WTC11 (cell line): ENCODE measurements at places on chromosomes 16 and 17.
A peak's percentile ranks its signal among the peaks of the same experiment; 100 is the strongest.

GRCh38 chr16:11394593-11394960 lies 49.3 kb downstream of the RMI2 start:
- no peaks in the 10 kb centered on the region for H3K36me3 ChIP-seq
- DNase-seq = no peak
- H3K4me3 ChIP-seq = no peak overlapping the region
- no peaks in the 10 kb centered on the region for H3K27me3 ChIP-seq

DNA sequence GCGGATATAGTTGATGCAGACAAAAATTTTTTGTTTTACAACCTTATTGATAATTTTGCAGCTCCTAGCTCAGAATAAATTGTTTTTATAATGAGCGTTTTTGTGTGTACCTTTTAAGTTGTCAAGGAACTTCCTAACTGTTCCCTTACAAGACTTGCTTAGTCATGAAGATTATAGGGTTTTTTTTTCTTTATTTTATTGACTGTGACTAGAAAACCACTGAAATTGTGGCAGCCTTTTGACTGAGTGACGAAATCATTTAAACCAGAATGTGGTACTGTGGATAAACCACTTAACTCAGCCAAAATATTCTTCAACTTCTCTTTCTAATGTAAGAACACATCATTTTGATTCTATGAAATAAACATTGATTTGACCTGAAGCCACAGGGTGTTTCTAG lies 40.8 kb upstream of the VPS4A start:
- H3K27me3 ChIP-seq = no peaks in the 10 kb centered on the region
- H3K36me3 ChIP-seq = peaks cover 13% of the 10 kb centered on the region; the same call in 1 of the 2 replicates
- DNase-seq = no peak
- no peak overlapping the region for H3K4me3 ChIP-seq
- H3K4me1 ChIP-seq = no peaks in the 10 kb centered on the region

GRCh38 chr16:1013593-1013900 lies 32.0 kb downstream of the SOX8 start:
- no peak for DNase-seq
- no peaks in the 10 kb centered on the region for H3K36me3 ChIP-seq
- no peaks in the 10 kb centered on the region for H3K27me3 ChIP-seq
- no peaks in the 10 kb centered on the region for H3K4me1 ChIP-seq
- no peak overlapping the region for H3K27ac ChIP-seq
- no peak overlapping the region for H3K4me3 ChIP-seq

DNA sequence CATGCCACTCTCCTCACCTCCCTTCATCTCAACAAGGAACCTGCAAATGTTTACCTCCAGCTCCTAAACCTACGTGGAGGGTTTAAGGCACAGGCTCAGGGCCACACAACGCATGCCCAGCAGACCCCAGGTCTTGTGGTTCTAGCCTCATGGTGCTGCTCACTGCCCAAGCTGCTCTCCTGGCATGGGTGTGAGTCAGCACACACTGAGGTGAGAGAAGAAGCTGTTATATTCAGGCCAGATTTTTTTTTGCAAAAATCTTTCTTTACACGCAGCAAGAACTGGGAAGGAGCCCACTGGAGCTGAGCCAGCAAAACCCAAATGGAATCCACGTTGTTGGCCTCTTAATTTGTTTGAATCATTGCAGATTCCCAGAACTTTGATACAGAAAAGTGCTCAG lies 5.5 kb upstream of the C16orf96 start:
- no peak for DNase-seq
- no peaks in the 10 kb centered on the region for H3K36me3 ChIP-seq
- no peak overlapping the region for H3K4me3 ChIP-seq
- peak overlapping the region; percentile 92; the same call in 1 of the 2 replicates for H3K27ac ChIP-seq

DNA sequence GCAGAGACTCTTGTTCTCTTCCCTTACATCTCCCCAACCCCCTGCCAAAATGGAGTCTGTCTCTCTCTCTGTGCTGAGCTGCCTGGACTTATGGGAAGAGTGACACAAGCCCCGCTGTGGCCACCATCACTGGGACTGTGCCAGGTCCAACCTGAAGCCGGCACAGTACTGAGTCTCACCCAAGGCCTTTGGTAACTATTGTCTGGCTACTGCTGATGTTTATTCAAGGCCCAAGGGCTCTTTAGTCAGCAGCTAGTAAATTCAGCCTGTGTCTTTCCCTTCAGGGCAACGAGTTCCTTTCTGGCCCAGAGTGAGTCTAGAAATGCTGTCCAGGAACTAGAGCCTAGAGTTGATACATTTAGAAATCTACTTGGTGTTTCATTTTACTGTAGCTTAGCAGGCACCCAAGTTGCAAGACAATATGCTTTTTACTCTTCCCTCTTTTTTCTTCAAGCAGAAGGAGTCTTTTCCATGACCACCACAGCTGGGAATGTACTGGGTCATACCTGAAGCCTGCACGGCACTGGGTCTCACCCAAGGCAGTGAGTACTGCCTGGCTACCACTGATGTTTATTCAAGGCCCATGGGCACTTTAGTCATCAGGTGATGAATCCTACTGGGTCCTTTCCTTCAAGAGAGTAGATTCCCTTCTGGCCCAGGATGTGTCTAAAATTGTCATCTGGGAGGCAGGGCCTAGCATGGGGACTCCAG lies 17.7 kb downstream of the EFCAB5 start:
- H3K4me3 ChIP-seq = no peak overlapping the region
- peaks cover 9% of the 10 kb centered on the region; the same call in 1 of the 2 replicates for H3K27me3 ChIP-seq
- H3K36me3 ChIP-seq = peaks cover 13% of the 10 kb centered on the region
- peaks cover 10% of the 10 kb centered on the region for H3K4me1 ChIP-seq
- DNase-seq = no peak

DNA sequence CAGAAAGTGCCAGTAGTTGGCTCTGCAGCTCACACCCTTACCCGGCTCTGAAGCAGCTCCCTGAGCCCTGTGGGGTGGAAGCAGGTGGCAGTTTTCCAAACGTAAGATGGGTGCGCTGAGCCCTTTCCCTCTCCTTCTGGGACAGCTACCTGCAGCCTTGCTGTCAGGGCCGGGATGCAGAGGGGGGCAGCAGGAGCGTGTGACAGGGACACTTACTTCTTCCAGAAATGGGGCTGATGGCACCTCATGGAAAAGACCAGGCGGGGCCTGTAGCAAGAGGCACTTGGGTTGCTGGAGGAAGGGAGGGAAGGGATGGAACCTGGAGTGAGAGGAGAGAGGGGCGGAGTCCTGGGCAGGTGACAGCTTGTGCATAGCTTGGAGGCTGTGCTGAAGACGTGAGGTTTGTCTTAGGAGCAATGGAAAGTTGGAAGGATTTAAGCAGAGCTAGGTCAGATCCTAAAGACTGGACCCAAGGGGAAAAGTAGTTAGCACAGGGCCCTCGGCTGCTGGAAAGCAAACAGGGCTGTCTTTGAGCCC lies 216.8 kb upstream of the RPL38 start:
- no peak overlapping the region for H3K27ac ChIP-seq
- DNase-seq = no peak
- H3K4me1 ChIP-seq = peaks cover 16% of the 10 kb centered on the region
- H3K36me3 ChIP-seq = no peaks in the 10 kb centered on the region
- no peak overlapping the region for H3K4me3 ChIP-seq

DNA sequence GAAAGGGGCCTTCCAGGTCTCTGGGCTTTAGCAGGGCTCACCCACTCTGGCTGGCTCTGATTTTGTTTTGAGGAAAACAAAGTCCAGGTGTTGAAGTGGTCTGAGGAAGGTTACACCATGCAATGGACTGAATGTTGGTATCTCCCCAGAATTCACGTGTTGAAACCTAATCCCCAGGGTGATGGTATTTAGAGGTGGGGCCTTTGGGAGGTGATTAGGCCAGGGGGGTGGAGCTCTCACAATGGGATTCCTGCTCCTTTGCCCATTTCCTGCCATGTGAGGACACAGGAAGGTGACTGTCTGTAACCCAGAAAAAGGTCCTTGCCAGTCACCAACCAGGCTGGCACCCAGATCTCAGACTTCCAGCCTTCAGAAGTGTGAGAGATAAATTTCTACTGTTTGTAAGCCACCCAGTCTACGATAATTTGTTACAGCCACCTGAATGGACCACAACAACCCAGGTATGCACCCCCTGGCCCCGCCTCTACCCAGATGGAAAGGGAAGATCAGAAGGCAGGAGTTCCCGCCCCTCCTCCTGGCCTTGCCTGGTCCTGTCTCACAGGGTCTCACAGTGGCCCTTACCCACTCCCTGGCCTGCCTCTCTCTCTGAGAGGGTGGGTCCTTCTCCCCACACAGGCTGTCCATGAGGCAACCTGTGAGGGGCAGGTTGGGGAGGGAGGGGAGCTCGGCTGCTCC lies 32.0 kb downstream of the LRRC75A start:
- H3K36me3 ChIP-seq = peaks cover 17% of the 10 kb centered on the region
- no peaks in the 10 kb centered on the region; the same call in 1 of the 2 replicates for H3K27me3 ChIP-seq
- peak; percentile 62 for DNase-seq
- peak overlapping the region; percentile 82 for H3K27ac ChIP-seq
- no peak overlapping the region; the same call in 1 of the 2 replicates for H3K4me3 ChIP-seq

DNA sequence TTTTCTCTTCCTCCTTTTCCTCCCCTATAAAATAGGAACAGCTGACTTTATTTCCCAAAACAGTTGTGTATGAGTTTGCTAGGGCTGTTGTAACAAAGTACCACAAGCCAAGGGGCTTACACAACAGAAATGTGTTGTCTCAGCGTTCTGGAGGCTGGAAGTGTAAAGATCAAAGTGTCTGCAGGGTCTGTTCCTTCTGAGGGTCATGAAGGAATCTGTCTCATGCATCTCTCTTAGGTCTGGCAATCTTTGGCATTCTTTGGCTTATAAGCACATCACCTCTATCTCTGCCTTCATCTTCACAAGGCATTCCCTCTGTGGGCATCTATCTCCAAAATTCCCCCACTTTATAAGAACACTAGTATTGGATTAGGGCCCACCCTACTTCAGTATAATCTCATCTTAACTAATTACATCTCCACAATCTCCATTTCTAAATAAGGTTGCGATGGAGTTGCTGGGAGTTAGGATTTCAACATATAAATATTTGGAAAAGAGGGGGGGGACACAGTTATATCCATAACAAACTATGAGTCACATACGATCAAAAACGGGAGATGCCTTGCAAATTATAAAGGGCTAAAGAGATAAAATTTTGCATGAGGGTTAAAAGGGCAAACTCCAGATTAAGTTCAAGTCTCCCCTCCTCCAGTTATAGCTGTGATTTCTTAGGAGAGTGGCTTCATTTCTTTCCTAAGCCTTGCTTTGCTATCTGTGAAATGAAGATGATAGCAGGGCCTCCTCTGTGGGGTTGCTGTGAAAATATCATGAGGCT lies 109.7 kb downstream of the VAT1L start:
- no peak overlapping the region for H3K27ac ChIP-seq
- H3K4me3 ChIP-seq = no peak overlapping the region
- DNase-seq = no peak

GRCh38 chr17:9670596-9670995 lies 25.3 kb downstream of the USP43 start:
- H3K27me3 ChIP-seq = no peaks in the 10 kb centered on the region
- peaks cover 13% of the 10 kb centered on the region for H3K36me3 ChIP-seq
- peaks cover 33% of the 10 kb centered on the region for H3K4me1 ChIP-seq
- H3K4me3 ChIP-seq = no peak overlapping the region
- H3K27ac ChIP-seq = peak overlapping the region; percentile 67; the same call in 1 of the 2 replicates

- no peak overlapping the region for H3K4me3 ChIP-seq
- peaks cover 2% of the 10 kb centered on the region; the same call in 1 of the 2 replicates for H3K36me3 ChIP-seq
- DNase-seq = no peak
- H3K4me1 ChIP-seq = peaks cover 20% of the 10 kb centered on the region
- H3K27ac ChIP-seq = peak overlapping the region; percentile 66; the same call in 1 of the 2 replicates
- no peaks in the 10 kb centered on the region for H3K27me3 ChIP-seq
Measured at GRCh38 chr16:58049232-58050185, 24.0 kb downstream of the MMP15 start.

- no peak for DNase-seq
- peaks cover 87% of the 10 kb centered on the region for H3K36me3 ChIP-seq
- H3K4me1 ChIP-seq = no peaks in the 10 kb centered on the region
- no peak overlapping the region for H3K4me3 ChIP-seq
- H3K27ac ChIP-seq = no peak overlapping the region; the same call in 1 of the 2 replicates
Measured at GRCh38 chr17:40130352-40131042, 8.7 kb downstream of the MSL1 start.

DNA sequence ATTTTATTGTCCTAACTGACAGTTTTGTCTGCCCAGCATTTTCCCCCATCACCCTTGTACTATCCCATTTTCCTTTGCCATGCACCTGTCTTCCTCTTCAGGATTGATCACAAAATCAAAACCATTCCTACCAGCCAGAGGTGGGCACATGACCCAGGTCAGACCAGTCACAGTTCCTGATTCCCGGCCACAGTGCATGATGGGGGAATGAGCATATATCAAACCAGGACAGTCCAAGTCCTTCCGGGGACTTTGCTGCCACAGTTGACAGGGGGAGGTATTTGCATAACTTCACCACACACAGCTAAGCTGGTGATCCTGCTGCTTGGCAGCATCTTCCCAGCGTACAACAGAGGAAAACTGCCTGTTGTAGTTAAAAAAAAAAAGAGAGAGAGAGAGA lies 493.9 kb downstream of the WWOX start:
- no peak overlapping the region for H3K27ac ChIP-seq
- H3K4me3 ChIP-seq = no peak overlapping the region
- no peaks in the 10 kb centered on the region for H3K36me3 ChIP-seq
- DNase-seq = no peak
- H3K4me1 ChIP-seq = peaks cover 27% of the 10 kb centered on the region

DNA sequence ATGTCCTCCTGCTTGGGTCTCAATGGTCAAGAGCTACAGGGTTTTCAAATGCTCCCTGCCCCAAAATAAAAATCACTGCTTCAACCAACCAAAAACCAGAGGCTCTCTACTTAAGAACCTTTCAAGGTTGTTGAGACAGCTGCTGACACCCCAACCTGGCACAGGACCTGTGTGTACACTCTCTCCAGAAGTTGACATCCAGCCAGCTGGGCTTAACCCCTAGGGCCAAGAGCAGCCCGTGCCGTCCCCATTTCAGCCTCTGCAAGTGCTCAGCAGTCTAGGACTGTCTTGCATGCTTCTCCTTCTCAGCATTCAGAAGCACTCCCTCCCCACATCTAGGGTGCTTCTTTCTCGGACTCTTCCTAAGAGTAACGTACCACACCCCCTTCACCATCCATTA lies 59.0 kb upstream of the TRAP1 start:
- no peak overlapping the region for H3K27ac ChIP-seq
- DNase-seq = no peak
- H3K4me1 ChIP-seq = no peaks in the 10 kb centered on the region
- H3K27me3 ChIP-seq = no peaks in the 10 kb centered on the region
- no peak overlapping the region for H3K4me3 ChIP-seq

- H3K27ac ChIP-seq = no peak overlapping the region
- no peak for DNase-seq
- no peaks in the 10 kb centered on the region for H3K27me3 ChIP-seq
Measured at GRCh38 chr17:29102741-29103181, 59.8 kb downstream of the PIPOX start.

- H3K4me1 ChIP-seq = peaks cover 21% of the 10 kb centered on the region
- peaks cover 46% of the 10 kb centered on the region for H3K36me3 ChIP-seq
- H3K27me3 ChIP-seq = no peaks in the 10 kb centered on the region; the same call in 1 of the 2 replicates
- peak overlapping the region; percentile 87 for H3K4me3 ChIP-seq
- DNase-seq = no peak
- no peak overlapping the region for H3K27ac ChIP-seq
Measured at GRCh38 chr17:81858170-81858966, 2.0 kb downstream of the P4HB start.

GRCh38 chr16:25109643-25110042 lies 1.9 kb upstream of the LCMT1 start:
- H3K4me1 ChIP-seq = peaks cover 28% of the 10 kb centered on the region
- H3K4me3 ChIP-seq = no peak overlapping the region; the same call in 1 of the 2 replicates
- H3K27me3 ChIP-seq = no peaks in the 10 kb centered on the region; the same call in 1 of the 2 replicates
- no peak overlapping the region for H3K27ac ChIP-seq
- no peak for DNase-seq

GRCh38 chr17:47315451-47316266 lies 8.1 kb upstream of the EFCAB13 start:
- DNase-seq = no peak
- 0 out of 2 replicates have a peak, but pooled peaks cover 2% of the 10 kb centered on the region for H3K4me1 ChIP-seq
- H3K4me3 ChIP-seq = no peak overlapping the region
- H3K27ac ChIP-seq = no peak overlapping the region
- H3K27me3 ChIP-seq = peaks cover 1% of the 10 kb centered on the region; the same call in 1 of the 2 replicates
